ENCODE measurements at places on chromosomes 7 and 10. TPM values are rescaled to one million over a fixed set of nuclear protein-coding genes. Genes with fewer than 3 reads are reported as not detected.

DNA sequence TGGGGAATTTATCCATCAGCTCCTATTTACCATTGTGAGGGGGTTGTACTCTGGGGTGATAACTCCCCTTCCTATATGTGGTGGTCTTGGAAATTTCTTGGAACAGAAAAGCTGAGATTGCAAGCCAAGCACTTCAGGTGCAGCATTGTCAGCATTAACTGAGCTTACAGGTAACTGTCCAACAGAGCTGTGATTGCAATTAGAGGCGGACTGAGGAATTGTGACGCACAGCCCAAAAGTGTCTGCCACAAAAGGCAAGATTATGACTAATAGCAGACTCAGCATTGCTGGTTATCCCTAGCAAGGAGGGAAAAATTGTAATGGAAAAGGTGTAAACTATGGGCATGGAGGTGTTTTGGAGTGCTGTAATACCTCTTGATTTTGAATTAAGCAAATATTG lies 126.1 kb upstream of the AGR3 start:
- H3K27me3 ChIP-seq = no peaks in the 10 kb centered on the region
- H3K27ac ChIP-seq = no peak overlapping the region
- H3K4me1 ChIP-seq = peaks cover 8% of the 10 kb centered on the region
- H3K36me3 ChIP-seq = no peaks in the 10 kb centered on the region
- no peak overlapping the region for H3K4me3 ChIP-seq

DNA sequence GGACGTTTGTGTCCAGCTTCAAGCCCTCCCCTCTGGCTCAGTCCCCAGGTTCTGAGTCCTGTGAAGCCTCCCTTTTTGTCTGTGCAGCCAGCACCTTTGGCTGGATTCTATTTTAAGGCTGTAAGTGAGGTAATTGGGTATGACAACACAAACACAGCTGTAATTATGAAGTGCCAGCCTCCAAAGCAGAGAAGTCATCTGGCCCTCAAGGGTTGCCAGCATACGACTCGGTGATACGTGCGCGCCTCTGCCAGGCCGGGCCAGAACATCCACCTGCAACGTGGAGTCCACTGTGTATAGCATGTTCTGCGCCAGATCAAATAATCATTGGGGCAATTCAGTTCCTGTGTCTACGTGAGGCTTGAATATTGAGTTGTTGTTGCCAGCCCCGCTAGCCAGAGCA lies 6.7 kb upstream of the FAM180A start:
- no peak overlapping the region for H3K27ac ChIP-seq
- no peak for DNase-seq

ZNF365 gene
- 0.32 TPM for total RNA-seq

- no peak overlapping the region for H3K27ac ChIP-seq
- no peak for DNase-seq
- no peaks in the 10 kb centered on the region for H3K27me3 ChIP-seq
Measured at GRCh38 chr10:45376371-45376801, 2.4 kb downstream of the ALOX5 start.

GPC2 gene
- total RNA-seq = 12.3 TPM

GRCh38 chr10:12334186-12334530 lies 15.2 kb upstream of the CAMK1D start:
- no peaks in the 10 kb centered on the region for H3K36me3 ChIP-seq
- no peaks in the 10 kb centered on the region for H3K27me3 ChIP-seq
- H3K4me3 ChIP-seq = no peak overlapping the region
- H3K4me1 ChIP-seq = no peaks in the 10 kb centered on the region
- DNase-seq = no peak

DNA sequence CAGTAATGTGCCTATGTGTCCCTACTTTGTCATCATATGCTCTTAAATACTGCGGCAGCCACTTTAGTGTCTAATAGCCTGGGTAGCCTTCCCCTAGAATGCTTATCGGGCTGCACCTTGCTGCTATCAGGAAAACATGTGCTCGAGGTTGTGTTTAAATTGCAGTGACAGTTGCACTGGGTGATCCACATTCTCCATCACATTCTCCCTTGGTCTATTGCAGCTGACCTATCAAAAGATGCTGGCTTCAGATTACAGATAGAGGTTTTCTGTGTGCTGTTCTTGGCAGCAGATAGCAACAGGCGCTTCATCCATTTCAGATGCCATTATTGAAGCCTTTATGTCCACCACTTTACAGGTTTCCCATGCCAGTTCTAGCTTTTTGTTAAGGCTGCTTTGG lies 130.1 kb upstream of the MDFIC start:
- H3K36me3 ChIP-seq = no peaks in the 10 kb centered on the region
- H3K27ac ChIP-seq = no peak overlapping the region
- no peak overlapping the region for H3K4me3 ChIP-seq
- no peaks in the 10 kb centered on the region for H3K4me1 ChIP-seq
- H3K27me3 ChIP-seq = no peaks in the 10 kb centered on the region
- DNase-seq = no peak

DNA sequence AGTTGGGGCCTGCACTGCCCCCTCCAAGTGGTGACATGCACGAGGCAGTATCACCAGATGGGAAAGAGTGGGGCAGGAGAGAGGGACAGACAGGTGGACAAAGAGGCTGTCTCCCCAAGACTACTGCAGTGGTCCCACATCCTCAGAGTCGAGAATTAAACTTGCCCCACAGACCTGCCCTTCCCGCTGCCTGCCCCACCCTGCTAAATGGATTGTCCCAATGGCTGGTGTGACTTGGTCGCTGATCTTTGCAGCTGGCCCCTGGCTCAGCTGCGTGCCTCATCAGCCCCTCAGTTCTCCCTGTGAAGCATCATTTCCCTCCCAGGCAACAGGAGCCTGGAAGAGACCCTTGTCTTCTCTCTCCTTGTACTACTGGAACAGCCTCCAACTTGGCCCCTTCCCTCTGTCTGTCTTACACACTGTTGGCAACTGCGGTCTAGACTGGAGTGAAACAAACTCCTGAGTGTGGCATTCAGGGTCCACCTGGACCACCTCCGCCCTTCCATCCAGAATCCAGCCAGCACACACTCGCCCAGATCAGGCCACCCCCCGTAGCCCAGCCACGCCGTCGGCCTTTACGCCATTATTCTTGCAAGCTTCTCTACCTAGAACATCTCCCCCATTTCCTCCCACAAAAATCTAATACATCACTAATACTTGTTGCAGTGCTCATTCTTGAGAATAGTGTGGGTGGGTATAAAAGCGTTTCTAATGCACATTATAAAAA lies 275.1 kb downstream of the CELF2 start:
- H3K27me3 ChIP-seq = no peaks in the 10 kb centered on the region
- no peak overlapping the region for H3K4me3 ChIP-seq
- DNase-seq = no peak
- no peaks in the 10 kb centered on the region for H3K4me1 ChIP-seq
- no peak overlapping the region for H3K27ac ChIP-seq
- peaks cover 94% of the 10 kb centered on the region for H3K36me3 ChIP-seq

RASSF4 gene
- total RNA-seq = 53.4 TPM

DNA sequence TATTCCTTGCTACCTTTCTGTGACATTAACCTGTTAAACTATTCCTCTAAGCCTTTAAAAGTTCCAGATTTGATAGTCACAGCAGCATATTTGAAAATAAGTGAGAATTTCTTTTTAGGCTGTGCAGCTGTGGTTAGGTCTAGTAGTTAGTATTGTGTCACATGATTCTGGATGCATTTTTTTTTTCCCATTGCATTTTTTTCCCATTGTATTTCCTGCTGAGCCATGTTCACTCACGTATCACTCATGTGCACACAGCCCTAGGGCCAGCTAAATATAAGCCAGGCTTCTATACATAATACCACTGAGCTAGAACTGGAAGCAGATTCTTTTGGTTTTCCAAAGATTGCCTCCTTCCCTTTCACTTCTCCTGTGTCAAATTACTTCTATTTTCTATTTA lies 37.4 kb downstream of the DNAJC9 start:
- no peak overlapping the region for H3K4me3 ChIP-seq
- no peak for DNase-seq
- H3K27ac ChIP-seq = no peak overlapping the region
- no peaks in the 10 kb centered on the region for H3K4me1 ChIP-seq
- peaks cover 11% of the 10 kb centered on the region for H3K36me3 ChIP-seq

DNA sequence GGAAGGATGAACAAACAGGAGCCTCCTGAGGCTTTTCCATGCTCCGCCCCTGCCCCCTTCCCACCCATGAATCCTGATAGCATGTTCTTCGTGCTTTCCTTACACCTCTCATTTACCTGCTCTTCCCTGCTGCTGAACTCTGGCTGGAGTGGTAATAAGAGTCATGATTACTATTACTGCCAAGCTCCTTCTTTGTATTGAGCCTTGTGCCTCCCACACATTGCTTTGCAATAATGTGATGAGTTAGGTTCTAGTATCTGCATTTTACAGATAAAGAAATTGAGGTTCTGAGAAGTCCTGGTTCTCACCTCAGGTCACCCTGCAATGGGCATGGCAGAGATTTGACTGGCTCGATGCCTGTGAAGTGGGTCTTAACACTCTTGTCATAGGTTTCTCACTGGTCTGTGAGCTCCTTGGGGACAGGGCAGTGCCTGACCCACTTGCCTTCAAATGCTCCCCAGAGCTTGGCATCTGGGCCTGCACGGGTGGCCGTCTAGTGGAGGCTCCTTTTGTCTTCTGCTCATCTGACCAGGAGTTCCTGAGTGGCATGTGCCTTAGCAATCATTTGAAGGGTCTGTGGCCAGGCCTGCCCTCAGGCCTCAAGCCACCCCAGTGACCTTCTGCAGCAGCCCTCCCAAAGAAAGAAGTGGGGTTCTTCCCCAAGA lies 309.2 kb upstream of the ZMIZ1 start:
- no peaks in the 10 kb centered on the region for H3K36me3 ChIP-seq
- no peak overlapping the region for H3K27ac ChIP-seq
- no peaks in the 10 kb centered on the region for H3K27me3 ChIP-seq
- no peak for DNase-seq

PKD1L1 gene
- 0.15 TPM for total RNA-seq

- DNase-seq = no peak
- H3K27me3 ChIP-seq = no peaks in the 10 kb centered on the region
- H3K4me1 ChIP-seq = no peaks in the 10 kb centered on the region
- no peak overlapping the region for H3K27ac ChIP-seq
- no peak overlapping the region for H3K4me3 ChIP-seq
- H3K36me3 ChIP-seq = no peaks in the 10 kb centered on the region
Measured at GRCh38 chr7:104679085-104679484, 334.9 kb upstream of the KMT2E start.

DNA sequence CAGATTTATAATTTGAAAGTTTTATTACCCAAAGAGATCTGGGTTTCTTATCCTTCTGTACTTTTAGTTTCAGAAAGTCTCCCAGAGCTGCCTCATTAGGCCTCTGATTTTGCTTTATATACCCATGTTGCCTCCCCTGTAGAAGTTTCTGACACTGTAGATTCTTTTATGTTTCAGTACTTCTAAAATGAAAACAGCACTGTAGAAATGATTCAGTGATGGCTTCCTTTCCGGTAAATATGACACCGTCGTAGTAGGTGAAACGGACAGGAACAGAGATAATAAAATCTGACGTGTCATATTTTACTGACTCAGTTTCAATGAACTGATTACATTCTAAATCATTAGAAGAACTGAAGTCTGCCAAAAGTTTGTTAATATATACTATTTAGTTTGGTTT lies 272.7 kb downstream of the TWIST1 start:
- H3K4me3 ChIP-seq = no peak overlapping the region
- no peaks in the 10 kb centered on the region for H3K36me3 ChIP-seq
- DNase-seq = no peak
- H3K4me1 ChIP-seq = no peaks in the 10 kb centered on the region
- no peak overlapping the region for H3K27ac ChIP-seq
- no peaks in the 10 kb centered on the region for H3K27me3 ChIP-seq

SPAG6 gene
- not detected for total RNA-seq

PRLHR gene
- total RNA-seq = not detected

GRCh38 chr7:64618785-64619456 lies 47.0 kb upstream of the ZNF107 start:
- no peak overlapping the region for H3K4me3 ChIP-seq
- no peak overlapping the region for H3K27ac ChIP-seq
- no peaks in the 10 kb centered on the region for H3K4me1 ChIP-seq
- no peaks in the 10 kb centered on the region for H3K27me3 ChIP-seq
- DNase-seq = peak; percentile 37
- no peaks in the 10 kb centered on the region for H3K36me3 ChIP-seq

- no peak for DNase-seq
- no peak overlapping the region for H3K27ac ChIP-seq
- no peaks in the 10 kb centered on the region for H3K27me3 ChIP-seq
- no peaks in the 10 kb centered on the region for H3K36me3 ChIP-seq
- no peaks in the 10 kb centered on the region for H3K4me1 ChIP-seq
- H3K4me3 ChIP-seq = no peak overlapping the region
Measured at GRCh38 chr7:110539216-110539615, 551.7 kb upstream of the LRRN3 start.

DNA sequence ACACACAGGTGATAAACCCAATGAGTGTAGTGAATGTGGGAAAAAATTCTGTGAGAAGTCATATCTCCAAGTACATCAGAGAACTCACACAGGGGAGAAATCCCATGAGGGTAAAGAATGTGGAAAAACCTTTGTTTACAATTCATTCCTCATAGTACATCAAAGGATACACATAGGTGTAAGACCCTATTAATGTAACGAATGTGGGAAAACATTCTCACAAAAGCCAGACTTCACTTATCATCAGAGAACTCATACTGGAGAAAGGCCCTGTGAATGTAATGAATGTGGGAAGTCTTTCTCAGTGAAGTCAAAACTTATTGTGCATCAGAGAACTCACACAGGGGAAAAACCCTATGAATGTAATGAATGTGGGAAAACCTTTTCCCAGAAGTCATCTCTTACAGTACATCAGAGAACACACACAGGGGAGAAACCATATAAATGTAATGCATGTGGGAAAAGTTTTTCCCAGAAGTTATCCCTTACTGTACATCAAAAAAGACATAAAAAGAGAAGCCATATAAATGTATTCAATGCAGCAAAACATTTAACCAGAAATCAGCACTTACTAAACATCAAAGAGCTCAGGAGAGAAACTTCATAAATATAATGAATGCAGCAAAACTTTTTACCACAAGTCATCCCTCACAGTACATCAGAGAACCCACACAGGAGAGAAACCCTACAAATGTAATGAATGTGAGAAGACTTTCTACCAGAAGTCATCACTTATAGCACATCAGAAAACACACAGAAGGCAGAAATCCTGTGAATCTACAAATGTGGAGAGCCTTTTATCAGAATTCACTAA lies 49.8 kb downstream of the ZNF239 start:
- peak; percentile 0 for DNase-seq
- no peak overlapping the region for H3K4me3 ChIP-seq
- H3K36me3 ChIP-seq = no peaks in the 10 kb centered on the region
- H3K4me1 ChIP-seq = no peaks in the 10 kb centered on the region

DNA sequence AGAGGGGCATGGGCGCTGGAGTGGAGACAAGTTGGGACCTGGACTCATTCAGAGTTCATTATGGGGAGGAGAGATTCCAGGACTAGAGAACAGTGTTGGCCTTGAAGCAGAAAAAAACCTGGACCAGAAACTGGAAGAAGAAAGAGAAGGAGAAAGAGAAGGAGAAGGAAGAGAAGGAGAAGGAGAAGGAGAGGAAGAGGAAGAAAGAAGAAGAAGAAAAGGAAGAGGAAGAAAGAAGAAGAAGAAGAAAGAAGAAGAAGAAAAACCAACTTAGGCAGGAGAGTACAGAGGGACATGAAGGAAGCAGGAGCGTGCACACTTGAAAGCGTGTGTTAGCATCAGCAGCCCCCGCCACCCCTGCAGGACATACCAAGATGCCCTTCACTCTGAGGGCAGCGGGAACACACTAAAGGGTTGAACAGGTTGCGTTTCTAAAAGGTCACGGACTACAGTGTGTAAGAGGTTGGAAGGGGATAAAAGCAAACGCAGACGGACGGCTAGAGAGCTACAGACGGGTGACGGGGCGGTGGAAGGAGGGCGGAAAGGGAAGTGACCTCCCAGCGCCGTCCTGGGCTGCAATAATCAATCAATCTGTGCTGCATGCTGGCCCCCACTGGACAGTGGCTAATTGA lies 95.3 kb downstream of the SEC61G start:
- no peak overlapping the region for H3K27ac ChIP-seq
- no peak for DNase-seq
- H3K36me3 ChIP-seq = no peaks in the 10 kb centered on the region
- H3K27me3 ChIP-seq = no peaks in the 10 kb centered on the region
- H3K4me1 ChIP-seq = no peaks in the 10 kb centered on the region
- no peak overlapping the region for H3K4me3 ChIP-seq
